NCI-H1694 treated with DMSO at 0.1 percent for 48 hours (cell line): ENCODE measurements at places on chromosomes 5 and 9.

DNA sequence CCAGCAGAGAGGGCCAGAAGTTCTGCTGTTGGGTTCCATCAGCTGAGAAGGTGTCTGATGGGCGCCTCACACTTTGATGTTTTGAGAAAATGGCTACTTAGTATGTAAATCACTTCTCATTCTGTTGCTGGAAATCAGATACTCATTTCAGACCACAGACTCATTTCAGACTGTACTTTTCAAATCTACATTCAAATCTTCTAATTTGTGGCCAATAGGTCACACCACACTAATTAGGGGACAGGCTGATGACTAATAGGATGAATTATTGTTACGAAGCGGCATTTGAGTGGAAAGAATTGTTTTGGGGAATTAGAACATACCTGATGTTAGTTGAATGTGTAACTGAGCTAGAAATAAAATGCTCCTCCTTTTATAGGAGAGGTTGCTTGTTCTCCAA, 13.2 kb downstream of the MTAP start:
- DNase-seq, result no peak

- DNase-seq, result peak; percentile 14
Observed at GRCh38 chr9:104780796-104781395, 17.0 kb downstream of the NIPSNAP3B start.

GRCh38 chr5:62287237-62287636, 18.8 kb upstream of the KIF2A start:
- DNase-seq, result no peak

DNA sequence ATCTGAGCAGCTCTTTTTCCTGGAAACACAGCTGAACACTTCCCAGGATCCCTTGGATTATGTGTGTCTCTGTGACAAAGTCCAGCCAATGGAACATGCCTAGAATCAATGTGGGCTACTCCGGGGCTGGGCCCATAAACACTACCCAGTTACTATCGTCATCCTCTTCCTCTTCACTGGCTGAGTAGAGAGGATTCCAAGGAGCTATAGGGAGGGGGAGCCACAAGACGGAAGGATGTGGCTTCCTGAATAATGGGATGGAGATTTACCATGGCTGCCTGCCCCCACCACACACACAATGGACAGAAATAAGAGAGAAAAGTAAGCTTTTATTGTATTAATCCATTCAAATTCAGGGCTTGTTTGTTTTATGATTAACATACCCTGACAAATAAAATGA, 22.1 kb upstream of the TAS2R1 start:
- no peak for DNase-seq

DNA sequence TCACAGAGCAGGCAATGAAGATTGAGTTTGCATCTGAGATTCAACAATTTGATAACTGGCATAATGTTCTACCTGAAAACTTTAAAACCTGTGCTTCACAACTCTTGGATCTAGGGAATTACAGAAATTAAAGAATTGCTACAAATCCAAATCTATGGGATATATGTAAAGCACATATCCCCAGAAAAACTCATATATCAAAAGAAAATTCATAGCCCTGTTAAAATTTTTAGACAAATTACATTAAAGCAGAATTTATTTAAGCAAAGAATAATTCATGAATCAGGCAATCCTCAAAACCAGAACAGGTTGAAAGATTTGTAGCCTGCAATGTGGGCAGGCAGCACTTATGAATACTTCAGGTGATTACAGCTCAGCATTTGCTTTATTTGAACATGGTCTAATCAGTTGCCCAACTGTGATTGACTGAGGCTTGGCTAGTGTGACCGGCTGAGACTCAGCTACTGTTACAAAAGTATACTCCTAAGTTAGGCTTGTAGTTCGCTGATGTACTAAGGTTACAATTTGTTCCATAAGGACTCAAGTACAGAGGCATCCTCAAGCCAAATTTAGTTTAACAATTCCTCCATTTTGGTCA, 10.3 kb upstream of the UBTD2 start:
- DNase-seq, result no peak

GRCh38 chr5:87825583-87825982, 412.9 kb upstream of the CCNH start:
- no peak for DNase-seq

DNA sequence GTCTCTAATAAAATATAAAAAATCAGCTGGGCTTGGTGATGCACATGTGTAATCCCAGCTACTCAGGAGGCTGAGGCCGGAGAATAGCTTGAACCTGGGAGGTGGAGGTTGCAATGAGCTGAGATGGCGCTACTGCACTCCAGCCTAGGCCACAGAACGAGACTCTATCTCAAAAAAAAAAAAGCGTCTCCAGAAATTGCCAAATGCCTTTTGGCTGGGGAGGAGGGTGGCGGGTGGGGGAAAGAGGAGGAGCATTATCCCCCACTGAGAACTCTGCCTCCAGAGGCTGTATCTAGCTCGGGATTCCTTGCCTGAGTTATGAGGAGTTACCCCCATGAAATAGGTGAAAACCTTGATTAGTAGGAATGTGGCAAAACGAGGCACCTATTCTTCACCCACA, 4.8 kb downstream of the ROPN1L start:
- no peak for DNase-seq

DNA sequence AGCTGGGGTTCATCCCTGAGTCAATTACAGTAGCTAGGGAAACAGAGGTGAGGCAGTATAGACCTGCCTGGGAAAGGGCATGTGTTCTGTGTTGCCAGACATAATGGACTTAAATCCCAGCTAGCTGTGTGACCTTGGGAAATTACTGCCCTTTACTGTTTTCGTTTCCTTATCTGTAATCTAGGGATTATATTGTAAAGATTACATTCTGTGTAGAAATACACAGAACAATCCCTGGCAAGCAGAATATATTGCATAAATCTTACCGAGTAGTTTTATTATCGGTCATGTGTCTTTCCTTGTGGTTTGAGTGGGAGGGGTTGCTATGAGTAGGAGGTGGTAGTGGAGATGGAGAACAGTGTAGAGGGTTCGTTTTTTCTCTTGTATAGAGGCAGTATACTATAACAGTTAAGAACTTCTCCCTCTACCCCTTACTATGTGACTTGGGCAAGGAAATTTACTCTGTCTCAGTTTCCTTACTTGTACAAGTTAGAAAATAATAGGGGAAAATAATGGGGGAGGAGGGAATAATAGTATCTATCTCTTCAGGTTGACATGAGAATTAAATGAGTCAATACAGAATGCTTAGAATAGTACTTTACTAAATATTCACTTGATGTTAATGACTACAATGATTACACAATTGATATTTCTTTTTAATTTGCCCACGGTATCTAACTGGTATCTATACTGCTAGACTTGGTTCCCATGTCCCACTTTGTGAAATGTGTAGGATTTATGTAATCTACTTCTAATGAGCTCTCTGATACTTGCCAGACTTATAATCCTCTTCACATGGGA, 7.1 kb upstream of the DMXL1 start:
- DNase-seq, result no peak

DNA sequence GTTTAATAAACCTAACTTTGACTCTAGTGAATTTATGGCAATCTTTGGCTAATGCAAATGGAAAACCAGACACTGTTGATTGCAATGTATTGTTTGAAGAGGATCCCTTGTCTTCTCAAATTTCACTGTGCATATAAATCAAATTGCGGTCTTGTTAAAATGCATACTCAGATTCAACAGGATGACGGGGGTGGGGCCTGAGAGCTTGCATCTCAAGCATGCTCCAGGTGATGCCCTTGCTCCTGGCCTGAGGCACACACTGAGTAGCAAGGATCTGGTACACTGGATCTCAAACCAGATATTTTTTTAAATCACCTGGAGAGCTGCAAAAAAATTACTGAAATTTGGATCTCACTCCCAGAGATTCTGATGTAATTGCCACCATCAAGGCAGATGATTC, 463.7 kb downstream of the DNAH5 start:
- DNase-seq, result no peak

DNA sequence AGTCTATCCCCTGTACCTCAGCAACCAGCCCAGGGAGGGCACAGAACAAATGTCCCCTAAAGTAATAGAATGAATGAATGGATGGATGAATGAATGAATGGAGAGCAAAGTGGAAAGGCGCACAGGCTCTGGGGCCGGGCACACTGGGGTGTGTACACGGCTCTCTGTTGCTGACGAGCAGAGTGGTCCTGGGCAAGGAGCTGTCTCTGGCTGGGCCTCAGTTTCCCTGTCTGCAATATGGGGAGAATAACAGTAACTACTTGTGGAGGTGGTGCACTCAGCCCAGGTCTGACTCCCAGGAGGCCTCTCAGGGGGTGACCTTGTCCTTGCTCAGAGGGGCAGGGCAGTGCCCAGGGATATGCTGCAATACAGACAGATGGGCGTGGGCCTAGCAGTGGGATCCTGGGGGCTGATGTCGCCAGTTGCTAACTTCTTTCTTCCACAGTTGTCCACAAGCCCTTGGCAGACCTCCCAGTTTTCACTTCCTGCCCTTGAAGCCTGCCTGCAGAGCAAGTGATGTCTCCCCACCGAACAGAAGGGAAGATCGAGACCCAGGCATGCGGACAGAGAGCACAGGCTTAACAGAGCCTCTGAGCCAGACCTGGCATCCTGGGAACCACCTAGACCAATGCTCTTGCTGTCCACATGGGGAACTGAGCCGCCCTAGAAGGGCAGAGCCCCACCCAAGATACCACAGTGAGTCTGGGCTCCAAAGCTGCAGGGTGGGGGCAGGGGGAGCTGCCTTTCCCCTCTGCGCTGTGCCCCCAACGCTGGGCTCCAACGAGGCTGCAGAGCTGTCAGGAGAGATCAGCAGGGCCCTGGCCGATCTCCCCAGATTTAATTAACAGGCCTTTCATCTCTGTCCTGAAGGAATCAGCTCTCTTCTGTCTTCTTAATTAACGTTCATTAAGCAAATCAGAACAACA, 13.6 kb upstream of the LAMC3 start:
- DNase-seq, result peak; percentile 17
